ENCODE measurements at places on chromosomes 5 and 9.

- peak; percentile 66 for DNase-seq
Observed at GRCh38 chr9:124197177-124198095, 60.3 kb upstream of the NEK6 start.

- DNase-seq = no peak
Observed at GRCh38 chr5:158026304-158027031, 167.5 kb upstream of the CLINT1 start.

GRCh38 chr5:50300878-50301277 is 140.2 kb downstream of the EMB start:
- DNase-seq = no peak

- no peak for DNase-seq
Observed at GRCh38 chr5:155434267-155434666, 420.7 kb downstream of the KIF4B start.

DNA sequence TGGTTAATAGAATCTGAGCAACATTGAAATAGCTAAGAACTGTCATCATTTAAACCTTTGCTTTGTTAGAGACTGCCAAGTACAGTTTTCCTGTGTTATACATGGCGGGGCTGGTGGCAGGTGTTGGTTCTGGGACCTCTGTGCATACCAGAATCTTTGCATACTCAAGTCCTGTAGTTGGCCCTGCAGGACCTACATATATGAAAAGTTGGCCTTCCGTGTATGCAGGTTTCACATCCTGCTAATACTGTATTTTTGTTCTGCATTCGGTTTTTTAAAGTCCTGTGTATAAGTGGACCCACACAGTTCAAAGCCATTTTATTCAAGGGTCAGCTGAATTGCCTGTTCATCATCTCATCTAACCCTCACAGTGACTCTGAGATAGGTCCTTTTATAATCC is 36.4 kb downstream of the LARP1 start:
- no peak for DNase-seq

GRCh38 chr5:66859526-66859925 is 263.3 kb downstream of the MAST4 start:
- no peak for DNase-seq

- peak; percentile 45 for DNase-seq
Observed at GRCh38 chr5:16690243-16690852, 73.6 kb upstream of the RETREG1 start.

DNA sequence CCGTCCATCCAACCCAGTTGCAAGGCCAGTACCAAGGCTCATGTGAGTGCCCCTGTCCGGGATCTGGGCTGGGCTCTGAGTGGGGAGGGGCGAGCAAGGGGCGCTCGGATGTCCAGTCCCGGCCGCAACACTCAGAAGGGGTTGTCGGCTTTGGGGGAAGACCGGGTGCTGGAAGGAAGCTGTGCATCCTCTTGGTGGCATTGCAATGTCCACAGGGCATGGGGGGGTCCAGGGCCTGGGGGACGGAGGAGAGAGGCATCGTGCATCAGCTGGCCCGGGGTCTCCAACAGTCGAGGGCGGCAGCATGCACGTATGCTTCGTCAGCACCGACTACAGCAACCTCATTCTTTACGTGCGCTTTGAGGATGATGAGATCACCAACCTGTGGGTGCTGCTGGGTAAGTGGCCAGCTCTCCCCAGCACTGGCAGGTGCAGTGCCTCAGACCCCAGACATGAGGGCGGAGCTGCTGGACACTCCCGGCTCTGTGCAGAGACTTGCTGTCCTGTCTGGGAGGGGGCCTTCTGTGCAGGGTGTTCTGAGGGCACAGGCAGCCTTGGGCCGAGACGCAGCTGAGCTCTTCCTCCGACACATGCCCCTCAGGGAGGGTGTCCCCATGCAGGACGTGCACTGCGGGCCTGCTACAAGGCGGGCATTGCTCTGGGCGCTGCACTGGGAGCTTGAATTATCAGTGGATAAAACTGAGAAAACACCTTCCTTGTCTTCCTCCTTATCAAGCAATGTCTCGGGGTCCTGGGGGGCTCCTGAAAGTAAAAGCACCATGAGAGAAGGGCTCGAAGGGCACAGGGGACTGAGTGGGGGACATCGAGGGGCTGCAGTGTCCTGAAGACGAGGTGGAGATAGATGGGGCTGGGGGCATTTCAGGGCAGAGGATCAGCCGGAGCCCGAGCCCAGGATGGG is 22.5 kb downstream of the GLT6D1 start:
- no peak for DNase-seq

GRCh38 chr5:58958701-58959100 is 375.8 kb downstream of the RAB3C start:
- no peak for DNase-seq

DNA sequence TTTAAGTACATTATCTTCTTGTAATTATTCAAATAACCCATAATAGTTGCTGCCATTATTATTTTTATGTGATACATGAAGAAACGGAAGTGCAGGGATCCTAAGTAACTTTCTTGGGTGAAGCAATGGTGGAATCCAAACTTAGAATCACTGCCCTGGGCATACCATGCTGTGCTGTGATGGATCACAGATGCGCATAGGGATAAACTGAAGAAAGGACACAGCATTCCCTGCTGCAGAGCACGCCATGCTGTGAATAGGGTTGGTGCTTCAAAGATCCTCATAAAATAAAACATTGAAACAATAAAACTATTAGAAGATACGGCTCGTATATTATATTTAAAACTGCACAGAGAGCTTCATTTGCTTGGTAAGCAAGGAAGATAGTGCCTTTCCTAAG is 211.7 kb upstream of the ADAMTS16 start:
- no peak for DNase-seq

- DNase-seq = no peak
Observed at GRCh38 chr5:89315286-89316100, 432.5 kb upstream of the MEF2C start.

Measured in hematopoietic multipotent progenitor cell treated with erythropoietin and hydrocortisone succinate and interleukin-3 and kit ligand, for 8 days (in vitro differentiated cells).